ENCODE measurements at places on chromosomes 7 and 10.

GRCh38 chr7:131212114-131212513, 115.6 kb upstream of the MKLN1 start:
- no peak for DNase-seq

- no peak for DNase-seq
Measured at GRCh38 chr10:58570307-58570723, 57.6 kb downstream of the BICC1 start.

- no peak for DNase-seq
Measured at GRCh38 chr10:34643620-34644019, 171.5 kb downstream of the PARD3 start.

DNA sequence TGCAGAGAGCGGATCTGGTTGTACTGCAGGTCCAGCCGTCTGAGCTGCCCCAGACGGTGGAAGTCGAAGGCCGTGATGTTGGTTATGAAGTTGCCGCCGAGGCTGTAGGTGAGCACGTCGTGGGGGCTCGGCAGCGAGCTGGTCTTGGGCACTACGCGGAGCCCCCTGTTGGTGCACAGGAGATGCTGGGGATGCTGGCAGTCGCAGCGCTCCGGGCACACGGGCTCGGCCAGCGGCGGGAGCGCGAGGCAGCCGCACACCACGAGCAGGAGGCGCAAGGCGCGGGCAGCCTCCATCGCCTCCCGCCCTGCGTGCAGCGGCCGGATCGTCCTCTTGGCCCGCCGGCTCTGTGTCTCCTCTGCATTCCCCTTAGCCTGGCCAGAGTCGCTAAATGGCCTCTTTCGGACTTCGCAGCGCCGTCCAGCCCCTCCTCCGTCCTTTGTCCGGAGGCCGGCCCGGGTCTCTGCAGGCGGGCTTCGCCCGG, 337 bp downstream of the TRIL start:
- no peak for DNase-seq

GRCh38 chr7:149789101-149789500, 15.7 kb upstream of the ZNF467 start:
- no peak for DNase-seq

GRCh38 chr10:45580371-45581215, 92.0 kb downstream of the ZFAND4 start:
- peak; percentile 42 for DNase-seq

DNA sequence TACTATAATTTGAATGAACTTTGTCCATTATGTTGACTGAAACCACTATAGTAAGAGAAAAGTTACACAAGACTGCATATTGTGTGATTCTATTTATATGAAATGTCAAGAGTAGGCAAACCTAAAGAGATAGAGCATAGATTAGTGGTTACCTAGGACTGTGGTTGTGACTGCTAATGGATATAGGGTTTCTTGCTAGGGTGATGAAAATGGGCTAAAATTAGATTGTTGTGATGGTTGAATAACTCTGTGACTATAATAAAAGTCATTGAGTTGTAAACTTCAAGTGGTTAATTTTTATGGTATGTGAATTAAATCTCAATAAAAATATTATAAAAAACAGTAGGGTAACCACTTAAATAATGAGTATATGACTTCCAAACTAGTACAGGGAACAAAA, 142.9 kb upstream of the AHR start:
- no peak for DNase-seq

DNA sequence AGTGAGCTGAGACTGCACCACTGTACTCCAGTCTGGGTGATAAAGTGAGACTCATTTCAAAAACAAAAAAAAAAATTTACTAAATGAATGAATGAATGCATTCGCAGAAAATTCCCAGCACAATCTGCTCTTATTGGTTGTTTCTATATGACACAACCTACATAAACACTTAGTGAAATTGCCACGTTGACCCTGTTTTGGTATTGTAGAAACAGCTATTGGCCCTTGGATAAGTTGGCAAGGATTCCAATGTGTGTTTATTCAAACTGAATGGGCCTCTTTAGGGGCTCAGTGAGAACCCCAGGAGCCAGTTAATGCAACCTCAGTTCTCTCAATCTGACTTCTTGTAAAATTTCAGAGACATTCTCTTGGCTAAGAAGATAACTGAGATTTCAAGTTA, 66.0 kb downstream of the HHEX start:
- no peak for DNase-seq

GRCh38 chr10:11535346-11535959, 76.0 kb downstream of the USP6NL start:
- DNase-seq = peak; percentile 59

DNA sequence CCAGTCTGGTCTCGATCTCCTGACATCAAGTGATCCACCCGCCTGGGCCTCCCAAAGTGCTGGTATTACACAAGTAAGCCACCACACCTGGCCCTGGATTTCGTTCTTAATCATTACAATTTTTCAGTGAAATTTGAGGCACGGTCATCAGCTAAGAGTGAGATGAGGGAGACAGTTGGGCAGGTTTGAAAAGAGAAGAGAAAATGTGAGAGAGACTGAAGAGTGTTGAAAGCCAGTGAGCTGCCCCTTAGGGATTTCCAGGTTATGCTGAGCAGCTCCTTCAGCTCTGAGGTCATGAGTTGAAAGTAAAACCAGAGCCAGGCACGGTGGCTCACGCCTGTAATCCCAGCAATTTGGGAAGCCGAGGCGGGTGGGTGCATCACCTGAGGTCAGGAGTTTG, 5.9 kb upstream of the UPF2 start:
- DNase-seq = no peak

DNA sequence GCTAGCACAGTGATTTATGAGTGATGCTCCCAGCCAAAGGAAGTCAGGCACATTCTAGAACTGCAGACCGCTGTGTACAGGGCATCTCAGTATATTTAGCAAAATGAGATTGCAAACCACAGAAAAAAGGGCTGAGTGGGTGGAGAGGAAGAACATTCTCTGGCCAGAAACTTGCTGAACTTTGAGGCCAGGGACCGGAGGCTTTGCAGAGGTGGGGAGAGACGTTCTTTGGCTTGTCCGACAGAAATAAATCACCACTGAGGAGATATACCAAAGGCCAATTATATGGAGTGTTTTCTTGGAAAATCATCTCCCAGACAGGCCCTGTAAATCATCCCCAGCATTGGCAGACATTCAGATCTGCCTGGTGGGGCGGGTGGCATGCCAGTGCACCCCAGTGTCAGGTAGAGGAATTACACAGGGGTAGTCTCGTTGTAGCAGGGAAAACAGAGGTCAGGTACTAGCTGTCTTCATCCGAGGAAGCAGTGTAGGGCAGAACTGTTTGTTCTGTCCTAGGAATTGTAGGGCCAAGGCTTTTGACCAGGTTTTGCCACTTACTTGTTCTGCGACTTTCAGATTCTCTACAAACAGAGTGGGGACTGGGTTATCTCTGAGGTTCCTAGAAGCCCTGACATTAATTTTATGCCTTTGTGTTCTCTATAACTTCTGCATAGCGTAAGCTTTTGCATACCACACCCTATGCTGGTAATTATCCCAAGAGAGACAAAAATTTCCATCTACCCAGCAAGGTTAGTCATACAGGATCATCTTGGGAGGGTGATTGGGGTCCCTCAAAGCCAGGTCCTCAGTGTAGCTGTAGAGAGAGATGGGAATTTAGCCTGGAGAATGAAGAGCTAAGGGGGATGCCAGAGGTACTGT, 655.6 kb downstream of the LRMDA start:
- no peak for DNase-seq

GRCh38 chr7:96612034-96612433, 97.6 kb downstream of the SEM1 start:
- no peak for DNase-seq

DNA sequence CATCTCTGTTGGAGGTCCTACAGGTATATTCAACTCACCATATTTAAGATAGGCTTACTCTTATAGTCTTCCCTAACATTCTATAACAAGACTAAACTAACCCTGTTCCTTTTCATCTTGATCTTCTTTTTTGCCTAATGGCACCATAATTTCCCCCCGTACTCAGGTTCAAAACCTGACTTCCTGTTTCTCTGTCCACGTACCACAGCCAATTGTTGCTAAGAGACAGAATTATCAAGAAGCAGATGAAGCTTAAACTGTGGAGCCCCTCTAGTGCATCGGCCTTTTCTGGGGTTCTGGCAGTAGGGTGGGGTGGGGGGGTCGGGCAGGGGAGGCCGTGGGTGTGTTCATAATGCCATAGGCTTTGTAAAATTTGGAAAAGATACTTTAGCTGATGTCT, 109.2 kb downstream of the EVX1 start:
- no peak for DNase-seq

- no peak for DNase-seq
Measured at GRCh38 chr7:73766556-73767229, 3.4 kb downstream of the CLDN3 start.

DNA sequence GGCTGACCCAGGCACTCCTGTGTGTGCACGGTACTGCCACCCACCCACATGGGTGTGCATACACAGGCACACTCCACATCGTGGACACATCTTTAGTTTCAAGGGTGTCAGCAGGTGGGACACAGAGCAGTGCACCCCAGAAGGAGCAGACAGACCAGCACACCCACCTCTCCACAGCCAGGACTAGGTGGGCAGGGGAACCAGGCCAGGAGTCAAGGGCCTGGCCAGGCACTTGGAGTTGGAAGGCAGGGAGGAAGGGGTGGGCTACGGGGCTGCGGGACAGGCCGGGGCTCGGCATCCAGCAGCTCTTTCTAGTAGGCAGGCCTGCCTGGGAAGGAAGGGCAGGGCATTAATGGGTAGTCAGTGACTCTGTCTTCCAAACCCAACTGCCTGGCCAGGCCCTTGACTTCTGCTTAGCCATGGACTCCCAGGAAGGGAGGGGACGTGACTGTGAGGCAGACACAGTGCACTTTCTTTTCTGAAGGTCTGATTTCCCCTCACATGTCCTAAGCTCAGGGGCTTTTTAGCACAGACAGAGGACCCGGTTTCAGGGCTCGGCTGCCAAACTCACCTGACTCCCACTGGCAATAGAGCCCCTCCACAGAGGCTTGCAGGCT, 14.6 kb downstream of the RASGEF1A start:
- DNase-seq = no peak

DNA sequence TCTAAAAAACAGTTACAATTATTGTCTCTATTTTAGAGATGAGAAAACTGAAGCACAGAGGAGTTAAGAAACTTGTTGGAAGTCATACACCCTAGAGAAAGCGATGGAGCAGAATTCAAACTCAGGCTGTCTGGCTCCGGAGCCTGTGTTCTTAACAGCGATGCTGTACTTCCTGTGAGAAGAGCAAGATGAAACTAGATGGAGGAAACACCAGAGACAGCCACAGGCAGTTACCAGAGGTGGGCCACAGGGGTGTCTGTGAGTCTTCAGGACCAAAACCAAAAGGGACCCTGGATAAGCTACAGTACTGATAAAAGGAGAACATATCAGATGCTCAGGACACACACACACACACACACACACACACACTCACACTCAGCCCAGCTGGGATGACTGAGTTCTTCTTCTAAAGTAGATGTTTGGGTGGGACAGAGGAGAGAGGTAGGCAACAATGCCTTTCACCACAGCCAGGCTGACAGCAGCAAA, 289.2 kb downstream of the FZD1 start:
- DNase-seq = no peak

GRCh38 chr7:132996581-132997242, 85.2 kb downstream of the CHCHD3 start:
- no peak for DNase-seq

All from naive B cell (primary cell).